ACHN (cell line): ENCODE measurements at places on chromosomes 3 and 15.

GRCh38 chr3:77014226-77014625, 25.7 kb upstream of the ROBO2 start:
- DNase-seq = no peak

GRCh38 chr15:44084770-44085169, 110.3 kb downstream of the FRMD5 start:
- DNase-seq = no peak

DNA sequence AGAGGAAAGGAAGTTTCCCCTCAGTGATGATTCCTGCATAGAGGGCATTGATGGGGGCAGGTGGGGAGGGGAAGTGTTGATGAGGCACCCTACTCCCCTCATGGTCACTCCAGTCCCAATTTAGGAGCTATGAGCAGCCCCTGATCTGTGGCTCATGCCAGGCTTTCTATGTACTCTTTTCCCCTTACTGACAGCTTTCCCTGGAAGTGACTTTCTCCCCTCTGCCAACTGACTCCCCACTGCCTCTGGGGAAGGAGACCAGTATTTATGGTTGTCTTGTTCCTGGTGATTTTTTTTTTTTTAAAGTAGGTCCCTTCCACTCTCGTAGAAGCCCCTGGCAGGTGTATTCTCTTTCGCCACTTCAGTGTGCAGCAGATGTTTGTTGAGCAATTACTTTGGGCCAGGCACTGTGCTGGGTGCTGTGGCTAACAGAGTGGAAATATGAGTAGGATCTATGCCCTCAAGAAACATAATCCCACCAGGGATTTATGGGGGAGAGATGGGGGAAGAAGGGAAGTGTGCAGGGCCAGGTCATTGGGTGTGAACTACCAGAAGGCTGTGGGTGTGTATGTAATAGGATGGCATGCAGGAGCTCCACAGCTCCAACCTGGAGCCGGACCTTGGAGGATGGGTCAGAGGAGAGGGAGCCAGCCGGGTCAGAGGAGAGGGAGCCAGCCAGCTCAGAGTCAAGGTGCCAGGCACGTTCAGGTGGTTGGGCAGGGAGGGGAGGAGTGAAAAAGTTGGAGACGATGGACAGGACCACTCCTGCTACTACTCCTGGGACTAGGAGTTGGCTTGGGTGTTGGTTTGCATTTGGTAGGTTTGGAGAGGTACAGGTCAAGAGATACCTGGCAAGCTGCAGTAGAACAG, 3.5 kb downstream of the SMAD6 start:
- no peak for DNase-seq

DNA sequence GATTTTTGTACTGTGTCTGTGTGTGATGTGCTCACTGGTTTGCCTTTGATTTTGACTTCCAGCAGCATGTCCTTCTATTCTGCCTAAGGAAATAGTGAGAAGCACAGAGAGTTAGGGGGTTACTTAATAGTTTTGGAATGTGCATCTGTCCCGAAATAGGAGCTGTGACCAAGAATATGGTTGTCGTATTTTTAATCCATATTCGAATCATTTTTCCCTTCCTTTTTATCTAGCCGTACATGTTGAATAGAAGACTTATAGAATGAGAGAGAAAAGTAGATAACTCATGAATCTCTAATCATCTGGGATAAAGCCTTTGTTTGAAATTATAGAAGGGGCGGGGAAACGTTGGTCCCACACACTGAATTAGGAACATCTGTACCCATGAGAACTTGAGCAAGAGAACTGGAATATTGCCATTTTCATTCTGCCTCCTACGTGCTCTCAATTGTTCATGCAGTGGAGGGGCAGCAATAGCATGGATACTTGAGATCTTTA, 23.6 kb downstream of the CRTC3 start:
- no peak for DNase-seq

DNA sequence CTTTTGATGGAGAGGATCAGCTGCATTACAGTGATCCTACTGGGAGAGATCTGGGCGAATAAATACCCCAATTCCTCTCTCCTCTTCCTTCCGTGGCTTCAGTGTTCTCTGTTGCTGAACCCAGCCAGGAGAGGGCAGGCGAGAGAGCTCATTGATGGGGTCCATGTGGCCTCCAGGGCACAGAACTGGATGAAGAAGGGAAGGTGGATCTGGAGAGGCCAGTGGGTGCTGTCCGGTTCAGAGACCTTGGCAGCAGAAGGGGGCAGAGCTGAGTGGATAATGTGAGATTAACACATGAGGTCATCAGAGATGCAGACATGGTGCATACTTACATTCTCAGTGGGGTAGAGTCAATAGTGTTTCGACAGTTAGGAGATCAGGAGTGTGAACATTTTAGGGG, 193.6 kb downstream of the CLSTN2 start:
- DNase-seq = peak; percentile 42

DNA sequence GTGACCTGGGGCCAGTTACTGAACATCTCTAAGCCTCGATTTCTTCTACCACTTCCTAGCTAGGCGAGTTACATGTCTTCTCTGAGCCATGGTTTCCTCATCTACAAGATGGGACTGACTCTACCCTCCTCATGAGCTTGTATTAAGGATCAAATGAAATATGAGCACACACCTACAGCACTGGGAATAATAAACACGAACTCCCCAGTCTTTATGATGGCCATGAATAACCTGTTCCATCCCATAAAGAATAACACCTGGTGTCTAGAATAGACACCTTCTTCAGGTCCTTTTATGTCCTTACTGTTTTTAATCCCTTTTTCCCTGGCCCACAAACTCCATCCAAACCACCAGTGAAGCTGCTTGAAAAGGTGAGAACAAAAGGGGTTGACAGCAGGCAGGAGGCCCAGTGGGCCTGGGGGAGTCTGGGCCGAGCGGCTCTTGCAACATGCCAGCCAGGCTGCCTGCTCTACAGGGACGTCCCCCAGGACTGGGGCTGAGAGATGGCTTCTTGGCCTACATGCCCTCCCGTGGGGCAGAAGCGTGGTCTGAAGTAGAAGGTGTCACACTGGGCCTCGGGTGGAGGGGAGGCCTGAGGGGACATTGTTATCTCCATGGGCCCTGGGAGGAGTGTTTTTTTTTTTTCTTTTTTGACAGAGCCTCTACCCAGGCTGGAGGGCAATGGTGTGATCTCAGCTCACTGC, 178.2 kb downstream of the RAB11A start:
- no peak for DNase-seq

GRCh38 chr3:46885612-46886011, 8.1 kb downstream of the PTH1R start:
- no peak for DNase-seq

GRCh38 chr3:105572501-105572900, 205.8 kb downstream of the ALCAM start:
- DNase-seq = no peak

DNA sequence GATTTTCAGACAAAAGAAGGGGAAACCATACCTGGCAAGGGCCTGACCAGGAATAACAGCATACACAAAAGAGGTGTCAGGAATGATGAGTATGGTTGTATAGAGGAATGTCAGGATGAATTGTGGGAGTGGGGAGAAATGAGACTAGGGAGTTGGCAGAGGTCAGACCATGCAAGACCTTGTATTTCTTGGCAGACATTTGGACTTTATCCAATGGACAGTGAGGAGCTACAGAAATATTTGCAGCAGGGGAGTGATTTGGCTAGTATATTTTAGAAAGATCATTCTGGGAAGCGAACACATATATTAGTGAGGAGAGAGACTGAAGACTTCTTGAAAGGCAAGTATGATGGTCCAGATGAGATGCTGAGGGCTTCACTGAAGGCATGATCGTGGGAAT, 25.4 kb upstream of the ALPK3 start:
- no peak for DNase-seq

DNA sequence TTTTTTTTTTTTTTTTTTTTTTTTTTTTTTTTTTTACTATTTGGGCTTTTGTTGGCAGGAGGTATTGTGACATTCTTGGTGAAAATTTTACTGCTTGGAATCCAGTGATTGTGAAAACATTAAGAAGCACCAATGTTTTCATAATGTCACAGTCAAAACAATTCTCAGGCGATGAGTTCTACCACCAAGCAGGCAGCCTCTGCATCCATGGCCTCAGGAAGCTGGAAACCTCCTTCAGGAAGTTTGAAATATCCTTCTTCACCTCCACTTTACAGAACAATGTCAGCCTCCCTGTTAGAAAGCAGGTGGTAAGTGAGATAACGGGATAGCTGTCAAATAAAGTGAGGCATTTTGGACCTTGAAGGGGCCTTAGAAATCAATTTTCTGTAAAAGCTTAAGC, 98.3 kb downstream of the MEX3B start:
- no peak for DNase-seq

- no peak for DNase-seq
Measured at GRCh38 chr3:69761896-69762767, 22.9 kb downstream of the MITF start.

- no peak for DNase-seq
Measured at GRCh38 chr3:165667676-165668075, 169.5 kb downstream of the BCHE start.

DNA sequence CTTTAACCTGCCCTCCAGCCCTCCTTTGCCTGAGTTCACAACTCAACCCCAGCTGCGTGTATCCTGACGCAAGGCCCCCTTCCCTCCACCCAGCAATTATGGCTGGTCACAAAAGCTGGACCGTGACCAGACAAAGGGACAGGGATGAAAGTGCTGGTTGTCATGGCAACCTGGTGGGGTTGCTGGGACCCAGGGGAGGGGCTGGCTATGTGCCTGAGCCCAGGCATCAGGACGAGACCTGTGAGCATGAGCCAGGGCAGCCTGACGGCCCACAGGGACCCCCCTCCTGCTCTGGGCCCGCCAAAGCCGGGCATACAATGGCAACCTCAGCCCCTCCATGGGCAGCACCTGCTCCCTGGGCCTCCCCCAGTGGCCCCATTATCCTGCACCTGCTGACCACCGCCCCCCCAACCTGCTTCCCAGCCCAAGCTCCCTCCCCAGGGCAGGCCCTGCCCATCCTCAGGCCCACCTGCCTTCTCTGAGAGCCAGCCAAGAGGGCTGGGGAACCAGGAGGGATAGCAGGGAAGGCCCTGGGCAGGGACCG, 4.5 kb upstream of the DNAH1 start:
- no peak for DNase-seq

GRCh38 chr3:69484507-69485393, 98.9 kb upstream of the FRMD4B start:
- DNase-seq = no peak

GRCh38 chr3:84023842-84024241, 934.9 kb upstream of the CADM2 start:
- DNase-seq = no peak

DNA sequence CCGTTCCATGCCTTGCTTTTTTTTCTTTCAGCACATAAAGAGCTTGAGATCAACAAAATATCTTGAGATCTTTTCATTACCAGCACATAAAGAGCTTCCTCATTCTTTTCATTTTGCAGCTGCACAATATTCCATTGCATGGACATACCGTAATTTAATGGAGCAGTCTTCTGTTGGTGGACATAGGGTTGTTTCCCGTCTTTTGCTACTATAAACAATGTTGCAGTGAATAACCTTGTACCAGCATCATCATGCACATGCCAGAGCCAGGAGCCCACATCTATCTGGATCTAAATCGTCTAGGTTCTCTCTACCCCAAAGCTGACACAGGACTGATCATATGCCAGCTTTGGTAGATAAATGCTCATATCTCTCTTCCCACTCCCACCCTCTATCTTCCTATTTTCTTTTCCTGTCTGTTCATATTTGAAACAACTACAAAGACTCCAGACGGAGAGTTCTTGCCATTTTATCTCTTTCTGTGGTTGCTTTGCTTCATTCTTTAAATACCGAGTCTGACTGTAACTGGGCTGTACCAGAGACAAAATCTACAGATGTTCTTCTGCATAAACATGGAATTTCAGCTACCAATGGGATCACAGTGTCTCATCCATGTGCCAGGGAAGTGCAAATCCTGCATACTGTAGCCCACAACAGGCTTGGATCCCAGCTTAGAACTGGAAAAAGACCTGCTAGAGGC, 47.1 kb upstream of the AKAP13 start:
- no peak for DNase-seq

DNA sequence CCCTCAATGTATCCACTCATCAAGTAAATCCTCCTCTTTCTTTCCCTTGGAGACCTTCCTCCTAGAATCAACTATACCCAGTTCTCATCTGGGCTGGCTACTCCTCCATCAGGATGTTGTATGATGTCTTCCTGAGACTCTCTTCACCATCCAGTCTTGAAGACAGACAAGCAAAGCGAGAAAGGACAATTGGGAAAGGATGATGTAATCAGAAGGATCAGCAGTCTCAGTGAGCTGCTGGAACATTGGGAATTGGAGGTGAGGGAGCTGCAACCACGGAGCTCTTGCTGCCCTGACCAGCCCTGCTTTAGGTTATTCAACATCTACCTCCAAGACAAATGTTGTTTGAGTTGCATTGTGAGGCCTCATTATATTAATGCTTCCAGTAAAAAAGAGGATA, 48.0 kb upstream of the UBP1 start:
- DNase-seq = no peak

DNA sequence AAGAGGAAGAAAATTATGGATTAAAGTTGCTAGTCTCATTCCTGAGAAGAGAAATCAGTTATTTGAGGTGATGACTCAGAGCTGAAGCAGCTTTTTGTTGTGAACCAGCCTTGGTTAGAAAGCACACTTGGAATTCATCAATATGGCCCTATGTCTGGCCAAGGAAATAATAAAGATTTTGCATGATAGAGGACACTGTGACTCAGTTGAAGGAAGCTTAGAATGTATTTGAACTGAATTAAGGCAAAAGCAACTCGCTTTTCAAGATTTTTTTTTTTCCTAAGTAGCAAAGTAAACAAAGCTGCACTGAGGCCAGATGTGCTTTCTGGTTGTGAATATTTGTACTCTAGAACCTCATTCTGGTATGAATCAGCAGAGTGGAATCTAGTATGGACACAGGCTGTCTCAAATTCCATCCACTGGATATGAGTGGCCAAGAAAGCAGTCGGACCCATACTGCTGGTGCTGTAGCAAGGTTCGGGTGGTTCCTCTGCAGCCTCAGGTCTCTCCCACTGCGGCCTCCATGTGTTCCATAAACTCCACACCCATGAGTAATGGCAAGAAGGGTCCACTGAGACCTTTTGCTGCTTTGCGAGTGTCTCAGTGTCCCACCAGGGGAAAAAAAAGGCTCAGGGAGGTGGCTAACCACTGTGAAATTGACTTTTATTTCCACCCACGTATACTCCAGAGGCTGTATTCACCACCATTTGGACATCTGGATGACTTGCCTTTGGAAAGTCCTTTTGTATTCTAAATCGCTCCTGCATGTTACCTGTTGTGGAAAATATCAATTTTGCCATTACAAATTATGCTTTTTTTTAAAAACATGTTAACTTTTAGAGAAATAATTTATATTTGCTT, 53.1 kb downstream of the TGFBR2 start:
- peak; percentile 74 for DNase-seq

- DNase-seq = peak; percentile 17
Measured at GRCh38 chr3:30577788-30578187, 28.6 kb upstream of the TGFBR2 start.

- peak; percentile 5 for DNase-seq
Measured at GRCh38 chr3:28575746-28576613, 227.4 kb upstream of the AZI2 start.

- no peak for DNase-seq
Measured at GRCh38 chr15:48040166-48040817, 80.5 kb upstream of the SLC24A5 start.

- no peak for DNase-seq
Measured at GRCh38 chr3:12590096-12590495, 33.2 kb downstream of the MKRN2 start.
